ENCODE measurements at places on chromosomes 12 and 14.

DNA sequence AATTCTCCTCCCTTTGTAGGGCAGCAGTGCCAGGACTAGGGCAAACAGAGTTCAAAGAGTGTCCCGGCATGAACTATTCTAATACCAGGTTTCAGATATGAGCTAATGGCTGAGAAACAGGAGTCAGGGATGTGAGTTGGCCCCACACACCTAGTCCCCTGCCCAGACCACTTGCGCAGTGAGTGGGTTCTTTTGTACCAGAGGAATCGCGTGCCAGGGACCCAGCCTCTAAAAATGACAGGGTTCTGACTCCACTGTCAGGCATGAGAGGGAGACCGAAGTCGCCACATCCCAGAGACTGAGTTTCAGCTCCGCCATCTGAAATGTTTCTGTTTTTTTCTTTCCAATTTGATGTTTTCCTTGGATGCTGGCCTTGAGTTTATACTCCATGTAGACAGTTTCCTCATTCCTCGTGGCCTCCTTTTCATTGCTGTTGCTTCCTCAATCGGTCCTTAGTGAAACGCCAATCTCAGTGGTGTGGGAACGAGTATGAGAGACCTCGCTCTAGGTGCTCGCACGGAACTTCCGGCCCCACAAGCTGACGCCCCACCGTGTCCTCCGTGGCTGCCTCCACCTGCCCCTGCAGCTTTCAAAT lies 31.5 kb downstream of the FBXL14 start:
- DNase-seq = no peak

- DNase-seq = no peak
These were observed 6.8 kb downstream of the OR10A7 start for GRCh38 chr12:55227643-55228042.

GRCh38 chr14:102330806-102331205 lies 11.3 kb downstream of the ZNF839 start:
- no peak for DNase-seq

GRCh38 chr14:59754256-59754655 lies 116.3 kb downstream of the RTN1 start:
- DNase-seq = no peak

DNA sequence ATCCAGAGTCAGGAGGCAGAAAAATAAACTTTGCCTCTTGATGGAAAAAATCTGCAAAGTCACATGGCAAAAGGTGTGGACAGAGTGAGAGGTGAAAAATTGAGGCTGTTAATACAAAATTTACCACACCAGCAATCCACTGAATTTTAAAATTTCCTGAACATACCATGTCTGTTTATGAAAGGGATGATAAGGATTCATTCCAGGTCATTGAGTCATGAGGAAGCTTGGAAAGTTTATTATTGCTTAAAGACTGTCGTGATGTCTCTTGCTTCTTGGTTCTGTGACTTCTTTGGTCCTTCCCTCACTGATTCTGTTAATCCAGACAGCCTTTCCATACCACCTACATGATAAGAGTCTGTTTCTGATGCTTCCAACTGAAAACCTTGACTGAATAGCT lies 73.2 kb downstream of the TTC6 start:
- no peak for DNase-seq

All from Kasumi-1 (cell line).